NCI-H1417 treated with DMSO at 0.1 percent for 48 hours (cell line): ENCODE measurements at places on chromosomes 12 and 14.

GRCh38 chr12:42593874-42594273 is 4.3 kb upstream of the PRICKLE1 start:
- no peak for DNase-seq

GRCh38 chr14:71175491-71175890 is 268.2 kb downstream of the PCNX1 start:
- no peak for DNase-seq

- DNase-seq: no peak
These were observed 12.5 kb upstream of the ANAPC5 start for GRCh38 chr12:121364683-121365121.

DNA sequence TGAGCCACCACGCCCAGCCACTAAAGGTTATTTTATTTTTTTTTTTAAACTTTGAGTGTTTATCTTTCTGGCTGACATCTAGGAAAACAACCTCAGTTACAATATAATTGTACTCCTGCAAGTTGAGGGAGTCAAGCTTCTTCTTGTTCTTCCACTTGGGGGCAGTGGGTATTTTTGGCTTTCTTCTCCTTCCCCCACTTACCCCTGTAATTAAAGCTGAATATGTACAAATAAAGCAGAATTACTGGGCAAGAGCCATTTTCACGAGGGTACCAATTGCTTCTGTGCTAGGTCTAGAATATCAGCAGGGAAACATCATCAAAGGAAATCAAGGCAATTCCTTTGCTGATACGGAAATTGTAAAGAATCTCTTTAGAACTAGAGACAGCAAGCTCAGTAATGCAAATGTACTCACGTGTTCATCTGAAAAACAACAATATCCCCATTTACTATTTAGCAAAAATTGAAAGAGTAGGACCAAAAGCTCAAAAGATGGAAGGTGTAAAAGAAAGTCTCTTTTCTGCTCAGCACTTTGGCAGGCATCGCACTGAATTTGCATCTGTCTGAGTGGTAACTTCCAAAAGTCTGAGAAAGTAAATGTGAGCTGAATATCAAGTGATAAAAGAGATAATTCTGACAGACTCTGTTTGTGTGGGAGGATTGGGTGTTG is 72.8 kb downstream of the TAOK3 start:
- DNase-seq: no peak

- DNase-seq: no peak
These were observed 111.2 kb upstream of the TMCC3 start for GRCh38 chr12:94761559-94761958.

GRCh38 chr12:3416670-3417069 is 74.3 kb upstream of the PRMT8 start:
- DNase-seq: no peak

GRCh38 chr14:102056694-102057442 is 30.0 kb downstream of the HSP90AA1 start:
- no peak for DNase-seq

- DNase-seq: no peak
These were observed 1.8 kb upstream of the CKAP4 start for GRCh38 chr12:106249411-106250135.

- DNase-seq: no peak
These were observed 16.5 kb downstream of the SEL1L start for GRCh38 chr14:81516986-81517797.

DNA sequence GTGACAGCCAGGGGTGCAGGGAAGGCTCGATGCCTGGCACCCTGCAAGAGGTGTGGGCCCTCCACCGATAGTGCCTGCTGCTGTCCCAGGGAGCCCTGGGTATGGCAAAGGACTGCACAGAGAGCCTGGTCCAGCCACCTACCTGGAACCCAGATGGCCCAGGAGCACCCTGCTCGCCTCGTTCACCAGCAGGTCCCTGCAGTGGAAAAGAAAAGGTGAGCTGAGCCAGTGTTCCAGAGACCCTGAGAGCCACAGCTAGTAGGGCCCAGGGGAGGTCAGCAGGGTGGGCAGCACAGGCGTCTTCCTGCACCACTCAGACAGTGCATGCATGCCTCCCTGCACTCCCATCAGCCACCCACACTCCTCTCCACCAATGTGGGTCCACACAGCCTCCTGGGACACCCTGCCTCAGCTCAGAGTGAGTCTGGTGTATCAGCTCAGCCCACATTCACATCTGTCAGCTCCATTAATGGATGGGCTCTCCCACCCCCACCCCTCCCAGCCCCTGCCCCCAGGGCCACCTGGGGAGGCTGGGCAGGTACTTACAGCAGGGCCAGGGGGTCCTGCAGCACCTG is 20.2 kb downstream of the TMEM106C start:
- no peak for DNase-seq

DNA sequence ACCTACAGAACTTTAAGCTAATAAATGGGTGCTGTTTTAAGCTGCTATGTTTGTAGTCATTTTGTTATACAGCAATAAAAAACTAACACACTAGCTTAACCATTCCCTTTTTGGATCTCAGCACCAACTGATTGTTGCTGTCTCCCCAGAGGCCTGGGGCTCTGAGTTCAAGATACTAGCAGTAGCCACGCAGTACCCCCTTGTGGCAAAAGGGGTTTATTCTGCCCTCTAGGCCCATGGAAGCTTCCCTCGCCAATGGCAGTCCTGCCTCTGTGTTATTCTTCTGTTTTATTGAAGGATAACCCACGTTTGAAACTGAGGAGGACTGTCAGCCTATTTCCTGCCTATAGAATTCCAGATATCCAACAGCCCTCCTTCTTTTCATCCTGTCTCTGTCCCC is 455.3 kb upstream of the ATP2B1 start:
- DNase-seq: no peak

DNA sequence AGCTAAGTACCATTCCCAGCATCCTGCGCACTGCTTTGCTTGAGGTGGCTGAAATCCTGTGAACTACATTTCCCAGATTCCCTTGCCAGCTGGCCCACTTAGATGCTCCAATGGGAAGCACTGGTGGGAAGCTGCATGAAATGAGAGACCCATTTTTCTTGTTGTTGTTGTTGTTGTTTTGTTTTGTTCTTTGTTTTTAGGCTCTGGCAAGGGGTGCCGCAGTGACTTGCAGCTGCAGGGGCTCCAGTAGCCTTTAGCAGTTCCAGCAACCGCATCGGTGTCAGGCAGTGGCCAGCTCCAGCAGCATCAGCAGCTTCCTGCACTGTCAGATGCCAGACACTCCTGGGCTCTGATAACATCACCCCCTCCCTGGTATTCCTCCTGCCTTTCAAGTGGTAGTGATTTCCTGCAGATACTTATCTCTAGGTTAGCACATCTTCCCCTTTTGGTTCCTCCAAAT is 8.8 kb upstream of the EGLN3 start:
- no peak for DNase-seq

DNA sequence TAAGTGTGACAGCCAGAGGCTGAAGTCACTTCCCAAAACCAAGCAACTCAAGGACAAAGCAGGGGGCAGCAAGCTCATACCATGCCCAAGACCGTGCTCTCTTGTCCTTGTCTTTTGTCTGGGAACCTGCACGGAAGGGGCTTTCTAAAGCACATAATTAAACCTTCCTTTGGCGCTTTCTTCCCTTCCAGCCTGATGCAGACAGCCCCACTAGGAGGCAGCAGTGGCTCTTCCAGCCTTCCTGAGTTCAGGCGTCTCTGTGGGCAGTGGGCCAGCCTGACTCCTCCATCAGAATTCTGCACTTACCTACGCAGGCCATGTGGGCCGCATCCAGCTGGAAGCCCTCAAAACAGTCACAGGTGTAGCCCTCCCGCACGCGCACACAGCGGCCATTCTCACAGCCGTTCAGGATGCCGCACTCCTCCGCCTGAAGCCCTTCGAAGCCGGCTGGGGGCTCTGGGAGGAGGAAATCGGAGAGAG is 7.6 kb downstream of the ISCA2 start:
- DNase-seq: no peak

DNA sequence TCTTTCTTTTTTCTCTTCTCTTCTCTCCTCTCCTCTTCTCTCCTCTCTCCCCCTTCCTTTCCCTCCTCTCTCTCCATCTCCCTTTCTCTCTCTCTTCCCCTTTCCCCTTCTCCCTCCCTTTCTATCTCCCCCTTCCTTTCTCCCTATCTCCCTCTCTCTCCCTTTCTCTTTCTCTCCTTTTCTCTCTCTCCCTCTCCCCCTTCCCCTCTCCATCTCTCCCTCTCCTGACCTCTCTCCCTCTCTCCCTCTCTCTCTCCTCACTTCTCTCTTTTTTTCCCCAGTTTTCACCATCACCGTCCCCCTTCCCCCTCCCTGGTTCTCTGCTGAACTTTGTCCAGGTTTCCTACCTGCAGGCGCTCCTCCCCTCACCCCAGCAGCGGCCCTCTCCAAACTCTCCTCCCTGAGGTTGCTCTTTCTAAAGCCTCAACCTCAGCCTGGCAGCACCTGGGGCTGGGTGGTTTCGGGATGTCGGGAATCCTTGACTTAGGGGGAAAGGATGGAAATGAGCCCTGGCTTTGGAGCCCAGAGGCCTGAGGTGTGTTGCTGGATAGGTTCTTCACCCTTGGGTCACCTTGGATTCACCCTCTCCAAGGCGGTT is 14.7 kb upstream of the TBX3 start:
- no peak for DNase-seq

GRCh38 chr12:70590549-70591226 is 46.5 kb downstream of the PTPRB start:
- DNase-seq: no peak

DNA sequence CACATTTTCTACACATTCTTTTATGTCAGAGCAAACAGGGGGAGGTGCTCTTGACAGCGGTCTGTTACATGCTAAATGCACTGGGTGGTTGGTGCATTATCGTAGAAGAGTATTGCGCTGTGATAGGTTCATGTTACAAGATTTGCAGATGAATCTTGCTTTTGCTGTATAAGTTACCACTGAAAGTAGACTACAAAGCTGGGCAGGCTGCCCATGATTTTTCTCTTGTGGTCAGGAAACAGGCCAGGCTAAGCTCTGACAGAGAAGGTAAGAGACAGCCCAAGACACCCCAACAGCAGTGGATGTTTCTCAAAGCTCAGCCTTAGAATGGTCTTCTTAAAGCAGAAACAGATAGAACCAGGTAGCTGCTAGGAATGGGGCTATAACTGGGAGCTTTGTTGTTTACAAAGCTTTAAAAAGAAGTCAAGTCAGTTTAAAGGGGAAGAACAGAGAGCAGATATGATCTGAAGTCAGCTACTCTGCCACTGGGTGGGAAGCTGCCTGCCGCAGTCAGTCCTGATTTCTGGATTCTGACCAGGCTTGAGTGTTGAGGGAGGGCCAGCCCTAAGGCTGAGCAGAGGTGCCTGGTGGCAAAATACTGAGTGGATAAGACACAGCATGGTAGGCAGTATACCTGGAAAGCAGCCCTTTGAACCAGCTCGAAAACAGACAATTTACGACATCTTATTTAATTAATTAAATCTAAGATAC is 9.4 kb downstream of the KCNA1 start:
- no peak for DNase-seq

GRCh38 chr14:22476005-22476751 is 112.8 kb downstream of the DAD1 start:
- DNase-seq: no peak

DNA sequence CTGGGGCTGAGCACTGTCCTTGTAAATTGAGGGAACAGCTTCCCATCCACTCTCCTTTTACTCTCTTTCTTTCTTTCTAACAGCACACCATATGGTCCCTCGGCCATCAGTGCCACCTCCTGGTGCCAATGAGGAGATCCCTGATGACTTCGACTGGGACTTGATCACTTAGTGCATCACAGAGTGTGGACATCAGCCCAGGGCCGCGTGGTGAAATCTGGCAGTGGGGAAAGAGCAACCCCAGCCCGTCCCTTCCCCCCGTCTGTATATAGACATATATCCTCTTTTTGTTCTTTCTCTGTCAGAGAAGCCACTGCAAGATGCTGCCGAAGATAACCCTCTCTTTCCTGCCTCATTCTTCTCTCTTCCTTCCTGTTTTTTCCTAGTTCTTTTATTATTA is 13.5 kb downstream of the C3AR1 start:
- DNase-seq: no peak

GRCh38 chr12:19826980-19827550 is 387.8 kb downstream of the AEBP2 start:
- DNase-seq: no peak

DNA sequence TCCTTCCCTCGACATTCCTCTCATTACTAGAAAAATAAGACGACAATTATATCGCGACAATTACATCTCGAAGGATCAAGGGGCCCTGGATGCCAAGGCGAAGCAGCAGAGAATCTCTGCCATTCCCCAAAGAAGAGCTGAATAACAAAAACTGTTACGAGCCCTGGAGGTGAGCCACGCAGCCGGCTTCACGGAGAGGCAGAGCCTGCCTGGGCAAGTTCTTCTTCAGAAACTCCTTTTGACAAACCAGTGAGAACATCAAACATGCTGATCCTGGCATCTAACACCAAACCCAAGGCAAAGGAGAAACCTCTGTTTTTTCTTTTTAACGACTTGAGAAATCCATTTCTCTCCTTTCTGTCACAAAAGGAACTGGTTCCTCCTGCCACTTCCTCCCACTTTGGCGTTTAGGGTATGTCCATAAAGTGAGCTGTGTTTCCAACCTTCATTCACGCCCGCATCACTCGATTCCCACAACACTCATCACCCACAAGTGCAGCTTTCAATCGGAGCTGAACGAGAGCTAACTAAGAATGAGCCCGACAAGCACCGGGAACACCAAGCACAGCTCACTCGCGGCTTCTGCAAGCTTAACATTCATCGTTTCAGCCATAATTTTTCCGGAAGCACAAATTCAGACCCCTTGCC is 21.5 kb downstream of the CCDC88C start:
- DNase-seq: no peak

GRCh38 chr12:82721726-82722125 is 35.0 kb downstream of the TMTC2 start:
- DNase-seq: no peak

DNA sequence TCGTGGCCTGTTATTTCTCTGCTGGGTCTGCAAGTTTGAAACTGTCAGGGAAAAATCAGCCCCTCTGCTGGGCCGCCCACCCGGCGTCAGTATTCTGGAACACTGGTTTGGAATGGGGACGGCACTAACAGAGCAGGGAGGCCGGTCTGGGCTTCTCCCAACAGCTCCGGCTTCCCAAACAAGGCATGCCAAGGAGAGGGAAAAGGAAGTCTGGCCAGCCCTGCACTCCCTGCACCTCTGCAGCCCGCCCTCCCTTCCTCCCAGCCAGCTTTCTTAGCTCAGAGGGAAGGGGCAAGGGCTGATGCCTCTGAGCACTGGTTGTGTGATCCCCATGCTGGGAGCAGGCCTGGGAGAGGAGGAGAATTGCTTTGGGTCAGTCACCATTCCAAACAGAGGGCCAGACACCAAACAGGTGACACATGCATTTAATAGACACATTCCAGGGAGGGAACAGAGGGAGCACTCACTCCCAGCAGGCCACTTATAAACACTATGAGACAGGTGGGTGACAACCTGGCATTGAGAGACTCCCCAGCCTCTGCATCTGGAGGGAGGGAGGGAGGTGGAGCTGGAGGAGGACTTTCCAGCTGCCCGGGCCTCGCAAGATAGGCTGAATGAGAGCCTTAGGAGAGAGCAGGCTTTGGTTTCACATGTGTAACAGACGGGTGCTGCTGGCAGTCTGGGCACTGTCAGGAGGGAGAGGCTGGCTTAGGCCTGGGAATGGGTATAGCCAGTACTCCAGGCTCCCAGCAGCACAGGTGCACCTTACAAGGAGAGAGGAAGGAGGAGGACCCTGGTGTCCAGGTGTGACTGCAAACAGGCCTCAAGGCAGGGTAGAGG is 10.3 kb downstream of the KRT75 start:
- no peak for DNase-seq
